Stimulated activated CD4-positive, alpha-beta T cell treated with anti-CD3 and anti-CD28 coated beads, TNF-alpha, amount 100 ng/mL, for 1 hour (primary cell): ENCODE measurements at places on chromosomes 5 and 9.
A peak's percentile ranks its signal among the peaks of the same experiment; 100 is the strongest.

DNA sequence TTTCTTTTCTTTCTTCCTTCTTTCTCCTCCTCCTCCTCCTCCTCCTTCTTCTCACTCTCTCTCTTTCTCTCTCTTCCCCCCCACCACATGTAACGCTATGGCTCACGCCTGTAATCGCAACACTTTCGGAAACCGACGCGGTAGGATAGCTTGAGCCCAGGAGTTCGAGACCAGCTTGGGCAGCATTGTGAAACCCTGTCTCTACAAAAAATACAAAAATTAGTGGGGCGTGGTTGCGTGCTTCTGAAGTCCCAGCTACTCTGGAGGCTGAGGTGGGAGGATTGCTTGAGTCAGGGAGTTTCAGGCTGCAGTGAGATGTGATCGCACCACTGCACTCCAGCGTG is 736 bp upstream of the GLDC start:
- no peak for DNase-seq

DNA sequence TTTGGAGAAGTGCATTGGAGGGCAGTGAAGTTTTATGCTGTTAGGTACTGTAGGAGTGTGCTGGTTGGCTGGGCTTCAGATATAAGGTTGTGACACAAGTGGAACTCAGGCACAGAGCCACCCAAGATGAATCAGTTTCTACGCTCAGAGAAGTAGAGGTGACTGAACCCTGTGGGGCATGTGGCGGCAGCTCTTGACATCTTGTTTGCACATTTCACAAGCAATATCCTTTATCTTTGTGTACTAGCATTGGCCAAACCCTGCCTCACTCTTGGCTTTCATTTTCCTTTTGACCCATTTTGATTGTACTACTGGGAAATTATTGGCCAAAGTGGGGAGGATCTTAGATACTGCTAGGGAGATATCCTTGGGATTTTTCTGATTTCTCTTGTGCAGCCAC is 110.0 kb downstream of the PSAT1 start:
- DNase-seq, result no peak

- DNase-seq, result no peak
Observed at GRCh38 chr9:129777769-129778130, 24.9 kb upstream of the PTGES start.

DNA sequence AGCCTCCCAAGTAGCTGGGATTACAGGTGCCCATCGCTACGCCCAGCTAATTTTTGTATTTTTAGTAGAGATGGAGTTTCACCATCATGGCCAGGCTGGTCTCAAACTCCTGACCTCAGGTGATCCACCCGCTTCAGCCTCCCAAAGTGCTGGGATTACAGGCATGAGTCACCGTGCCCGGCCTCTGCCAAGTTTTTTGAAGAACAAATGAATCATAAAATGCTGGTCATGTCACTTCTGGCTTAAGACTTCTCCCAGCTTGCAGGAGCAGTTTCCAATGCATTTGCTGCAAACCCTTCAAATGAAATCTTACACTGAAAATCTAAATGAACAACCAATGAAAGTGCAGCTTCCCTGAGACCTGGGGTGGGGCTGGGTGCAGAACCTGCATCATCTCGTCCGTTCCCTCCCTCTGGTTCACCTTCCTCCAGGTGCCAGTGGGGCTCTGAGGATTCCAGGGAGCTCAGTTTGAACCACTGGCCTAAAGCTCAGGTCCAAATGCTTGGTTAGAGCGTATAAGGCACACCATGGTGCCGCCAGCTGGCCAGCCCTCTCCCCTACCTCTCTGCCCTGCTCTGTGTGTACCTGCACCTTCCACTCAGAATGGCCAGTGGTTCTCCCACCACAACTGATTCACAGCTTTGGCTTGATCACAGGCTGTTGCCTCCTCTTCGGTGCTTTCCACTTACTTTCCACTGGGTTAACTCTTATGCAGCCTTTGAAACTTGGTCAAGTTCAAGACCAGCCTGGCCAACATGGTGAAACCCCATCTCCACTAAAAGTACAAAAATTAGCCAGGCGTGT is 39.8 kb upstream of the FUBP3 start:
- no peak for DNase-seq

- no peak for DNase-seq
Observed at GRCh38 chr5:53560028-53560427, 411 bp upstream of the NDUFS4 start.

DNA sequence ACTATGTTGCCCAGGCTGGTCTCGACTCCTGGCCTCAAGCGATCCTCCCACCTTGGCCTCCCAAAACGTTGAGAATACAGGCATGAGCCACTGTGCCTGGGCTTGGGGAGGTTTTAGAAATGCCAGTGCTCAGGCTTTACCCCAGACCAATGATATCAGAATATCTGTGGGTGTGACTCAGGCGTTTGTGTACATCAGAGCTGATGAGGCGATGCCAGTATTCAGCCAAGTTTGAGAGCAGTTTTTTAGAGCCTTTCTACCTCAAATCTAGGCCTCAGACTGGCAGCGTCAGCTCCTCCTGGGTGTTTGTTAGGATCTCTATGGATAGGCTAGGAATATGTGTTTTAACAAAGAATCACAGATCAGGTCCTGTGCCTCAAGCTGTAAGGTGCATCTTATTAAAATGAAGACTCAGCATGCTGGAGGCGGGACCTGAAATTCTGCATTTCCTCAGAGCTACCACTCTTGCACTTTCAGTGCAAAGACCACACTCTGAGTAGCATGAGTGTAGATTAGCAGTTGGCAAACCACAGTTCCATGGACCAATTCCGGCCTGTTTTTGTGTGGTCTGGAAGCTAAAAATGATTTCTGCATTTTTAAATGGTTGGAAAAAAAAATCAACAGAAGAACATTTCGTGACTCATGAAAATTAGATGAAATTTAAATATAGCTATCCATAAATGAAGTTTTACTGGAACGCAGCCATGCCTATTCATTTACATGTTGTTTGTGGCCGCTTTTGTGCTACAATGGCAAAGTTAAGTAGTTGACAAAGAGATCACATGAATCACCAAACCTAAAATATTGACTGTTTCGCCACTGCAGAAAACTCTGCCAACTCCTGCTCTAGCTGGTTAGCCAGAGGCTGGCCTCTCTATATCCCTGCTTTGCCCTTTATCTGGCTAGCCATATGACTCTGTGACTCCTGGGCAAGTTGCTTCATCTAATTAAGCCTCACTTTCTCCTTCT is 92.2 kb downstream of the KLF4 start:
- no peak for DNase-seq

GRCh38 chr9:3330792-3331420 is 194.9 kb downstream of the RFX3 start:
- DNase-seq, result no peak

DNA sequence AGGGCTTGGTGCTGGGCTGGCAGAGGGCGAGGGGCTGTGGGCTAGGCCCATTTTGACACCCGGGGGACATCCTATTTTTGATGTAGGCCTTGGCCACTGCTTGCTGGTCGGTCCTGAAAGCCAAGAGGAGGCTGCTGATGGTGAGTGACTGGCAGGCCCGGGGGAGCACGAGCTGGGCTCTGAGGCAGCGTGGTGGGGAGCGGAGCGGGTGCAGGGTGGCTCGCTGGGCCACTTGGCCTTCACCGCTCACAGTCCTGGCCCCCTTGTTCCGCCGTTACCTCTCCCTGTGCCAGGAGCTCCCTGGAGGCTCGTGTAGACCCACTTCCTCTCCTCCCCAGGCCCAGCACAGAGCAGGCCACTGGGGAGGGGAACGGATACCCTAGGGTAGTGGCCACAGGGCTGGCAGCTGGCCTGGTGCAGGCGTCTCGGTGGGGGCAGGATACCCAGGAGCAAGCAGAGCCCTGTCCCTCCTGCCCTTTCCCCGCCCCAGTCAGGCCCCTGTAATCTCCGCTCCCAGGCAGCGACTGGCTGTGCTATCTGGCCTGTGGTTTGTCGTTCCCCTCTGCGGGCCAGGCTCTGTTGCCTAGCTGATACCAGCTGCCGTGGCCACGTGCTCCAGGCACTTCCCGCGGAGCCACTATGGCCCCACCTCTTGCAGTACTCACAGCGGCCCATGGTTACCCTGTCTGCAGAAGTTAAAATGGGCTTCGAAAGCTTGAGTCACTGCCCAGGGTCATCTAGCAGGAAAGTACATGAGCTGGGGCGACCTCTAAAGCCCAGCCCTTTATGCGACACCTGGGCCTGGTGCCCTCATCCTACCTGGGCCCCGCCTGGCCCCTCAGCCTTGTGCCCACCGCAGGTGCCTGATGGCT is 11.7 kb upstream of the DOLPP1 start:
- peak; percentile 21 for DNase-seq

GRCh38 chr5:9301200-9301599 is 244.7 kb downstream of the SEMA5A start:
- DNase-seq, result no peak

GRCh38 chr5:13692172-13692571 is 252.3 kb downstream of the DNAH5 start:
- no peak for DNase-seq

DNA sequence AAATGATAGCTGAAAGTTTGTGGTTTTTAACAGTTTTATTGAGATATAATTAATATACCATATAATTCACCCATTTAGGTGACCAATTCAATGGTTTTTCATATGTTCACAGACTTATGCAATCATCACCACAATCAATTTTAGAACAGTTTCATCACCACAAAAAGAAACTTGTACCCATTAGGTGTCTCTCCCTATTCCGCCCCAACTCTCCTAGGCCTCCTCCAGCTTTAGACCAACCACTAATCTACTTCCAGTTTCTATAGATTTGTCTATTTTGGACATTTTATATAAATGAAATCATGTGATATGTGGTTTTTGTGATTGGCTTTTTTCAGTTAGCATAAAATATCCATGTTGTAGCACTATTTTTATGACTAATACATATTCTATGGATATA is 38.6 kb downstream of the YTHDC2 start:
- DNase-seq, result no peak

GRCh38 chr5:69074664-69075521 is 18.9 kb upstream of the SLC30A5 start:
- DNase-seq, result no peak

DNA sequence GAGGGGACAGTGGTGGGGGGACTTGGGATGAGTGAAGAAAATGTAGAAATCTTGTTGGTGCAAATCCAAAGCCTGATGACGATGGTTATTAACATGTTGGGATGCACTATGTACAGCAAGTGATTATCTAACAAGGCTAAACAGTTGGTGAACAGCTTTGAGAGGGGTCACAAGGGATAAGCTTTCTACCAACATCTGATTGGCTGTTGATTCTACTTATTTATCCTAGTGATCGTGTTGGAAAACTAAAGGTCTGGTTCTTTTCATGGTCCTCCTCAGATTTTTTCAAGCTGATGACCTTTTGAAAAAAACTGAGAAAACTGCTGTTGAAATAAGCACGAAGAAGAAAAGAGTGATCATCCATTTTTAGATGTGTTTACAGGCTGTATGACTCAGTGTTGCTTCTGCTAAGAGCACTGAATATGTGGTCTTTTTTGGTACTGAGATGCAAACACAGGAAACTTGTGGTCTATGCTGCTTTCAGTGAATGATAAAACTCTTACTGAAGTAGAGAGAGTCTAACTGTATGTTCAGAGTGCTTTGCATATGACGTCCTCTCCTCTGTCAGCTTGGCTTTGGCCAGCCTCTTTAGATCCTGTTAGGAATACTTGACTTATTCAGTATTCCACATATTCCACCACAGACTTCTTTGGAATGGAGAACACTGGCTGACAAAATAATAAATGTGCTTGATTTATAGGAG is 174.8 kb downstream of the SLF1 start:
- no peak for DNase-seq

GRCh38 chr5:169290895-169291294 is 10.0 kb downstream of the SLIT3 start:
- no peak for DNase-seq

GRCh38 chr5:176362233-176362490 is 598 bp upstream of the KIAA1191 start:
- no peak for DNase-seq

DNA sequence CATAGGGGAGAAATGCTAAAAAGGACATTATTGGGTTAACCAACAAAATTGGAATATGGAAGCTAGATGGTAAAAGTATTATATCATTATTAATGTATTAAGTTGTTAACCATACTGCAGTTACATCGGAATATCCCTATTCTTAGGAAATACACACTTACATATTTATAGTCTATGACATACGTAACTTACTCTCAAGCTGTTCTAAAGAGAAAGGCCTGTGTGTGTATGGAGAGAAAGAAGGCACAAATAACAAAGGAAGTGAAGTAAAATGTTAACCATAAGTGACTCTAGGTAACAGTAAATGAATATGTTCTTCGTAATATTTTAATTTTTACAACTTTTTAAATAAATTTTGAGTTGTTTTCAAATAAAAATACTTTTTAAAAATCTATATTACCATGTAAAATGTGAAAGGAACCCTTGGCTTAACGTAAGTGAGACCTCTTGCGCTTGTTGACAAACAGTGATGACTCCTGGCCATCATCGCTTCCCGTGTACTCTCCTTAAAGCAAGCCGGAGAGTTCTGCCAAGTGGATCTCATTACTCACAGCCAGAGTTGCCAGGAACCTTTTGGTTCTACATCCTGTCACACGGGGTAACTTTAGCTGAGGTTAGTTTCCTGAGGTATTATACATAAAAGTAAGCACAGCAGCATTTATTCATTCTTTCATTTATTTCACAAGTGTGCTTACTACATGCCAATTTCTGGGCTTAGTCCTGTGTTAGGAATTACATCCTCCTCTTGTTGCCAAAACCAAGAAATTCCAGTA is 165.4 kb downstream of the EPB41L4A start:
- DNase-seq, result no peak

- DNase-seq, result no peak
Observed at GRCh38 chr5:6495433-6496206, 47.0 kb downstream of the UBE2QL1 start.
